ENCODE measurements at places on chromosomes 11 and 22.

- DNase-seq = no peak
Observed at GRCh38 chr11:125078516-125079140, 15.5 kb downstream of the SLC37A2 start.

- no peak for DNase-seq
Observed at GRCh38 chr22:30423301-30423958, 2.1 kb upstream of the MTFP1 start.

- DNase-seq = no peak
Observed at GRCh38 chr22:46823654-46824053, 61.2 kb downstream of the TBC1D22A start.

DNA sequence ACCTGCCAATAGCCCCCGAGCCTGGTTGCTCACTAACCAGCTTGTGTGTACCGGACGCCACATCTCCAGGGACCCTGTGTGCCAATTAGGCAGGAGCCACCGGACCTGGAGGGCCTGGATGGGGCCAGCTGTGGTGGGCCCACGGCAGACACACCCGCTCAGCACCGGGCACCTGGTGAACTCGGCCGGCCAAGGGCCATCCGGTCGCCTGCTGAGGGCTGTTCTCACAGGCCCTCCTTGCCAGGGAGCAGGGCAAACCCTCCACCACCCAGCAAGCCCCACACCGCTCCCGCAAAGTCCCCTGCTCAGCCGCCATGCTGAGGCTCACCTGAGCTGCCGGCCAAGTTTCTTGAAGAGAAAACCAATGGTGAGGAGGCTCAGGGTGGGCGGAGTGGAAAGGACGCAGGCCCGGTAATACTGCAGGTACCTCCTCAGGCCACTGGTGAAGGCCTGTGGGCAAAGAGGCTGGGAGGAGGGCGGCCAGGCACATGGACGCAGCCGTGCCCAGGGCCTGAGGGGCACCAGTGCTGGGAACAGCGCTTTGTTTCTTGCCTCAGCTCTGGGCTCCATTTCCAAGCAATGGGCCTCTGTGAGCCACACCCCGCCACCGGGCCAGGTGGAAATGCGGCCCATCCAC is 17.1 kb downstream of the TUBGCP6 start:
- DNase-seq = no peak

DNA sequence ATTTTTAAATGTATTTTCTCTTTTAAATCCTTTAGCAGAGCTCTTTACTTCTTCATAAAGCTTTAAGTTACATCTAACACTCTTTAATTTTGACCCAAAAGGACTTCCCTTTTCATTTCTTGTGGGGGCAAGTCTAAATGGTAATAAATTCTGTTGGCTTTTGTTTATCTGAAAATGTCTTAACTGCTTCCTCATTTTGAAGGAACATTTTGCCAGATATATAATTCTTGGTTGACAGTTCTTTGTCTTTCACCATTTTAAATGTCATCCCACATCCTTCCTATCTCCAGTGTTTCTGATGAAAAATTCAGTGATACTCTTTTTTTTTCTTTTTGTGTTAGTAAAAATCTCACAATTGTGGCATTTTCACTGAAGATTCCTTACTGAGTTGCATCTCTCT is 44.7 kb upstream of the ZBTB44 start:
- no peak for DNase-seq

- no peak for DNase-seq
Observed at GRCh38 chr11:118878163-118878563, 5.5 kb upstream of the CXCR5 start.

- DNase-seq = no peak
Observed at GRCh38 chr11:8759634-8760033, 77.0 kb downstream of the RPL27A start.

All from NCI-H446 (cell line).